ENCODE measurements at places on chromosomes 5 and 9.
A peak's percentile ranks its signal among the peaks of the same experiment; 100 is the strongest.

DNA sequence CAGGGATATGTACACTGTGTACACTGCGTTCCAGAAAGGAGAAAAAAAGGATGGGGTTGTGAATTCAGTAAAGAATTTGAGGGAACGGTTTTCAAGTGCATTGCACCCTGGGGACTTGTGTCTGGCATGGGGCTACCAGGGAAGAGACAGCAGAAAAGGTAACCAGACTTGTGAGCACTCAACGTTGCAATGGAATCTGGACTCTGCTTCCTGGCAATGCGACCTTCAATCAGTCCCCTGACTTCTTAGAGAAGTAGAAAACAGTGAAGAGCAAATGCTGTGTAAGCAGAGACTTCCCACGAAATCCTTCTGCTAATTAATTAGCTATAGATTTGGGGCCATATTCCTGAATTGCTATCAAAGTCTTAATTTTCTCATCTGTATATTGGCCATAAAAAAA, 36.3 kb downstream of the MACIR start:
- H3K4me1 ChIP-seq, result no peaks in the 10 kb centered on the region
- no peaks in the 10 kb centered on the region for H3K36me3 ChIP-seq
- H3K27me3 ChIP-seq, result no peaks in the 10 kb centered on the region
- no peak overlapping the region for H3K4me3 ChIP-seq

DNA sequence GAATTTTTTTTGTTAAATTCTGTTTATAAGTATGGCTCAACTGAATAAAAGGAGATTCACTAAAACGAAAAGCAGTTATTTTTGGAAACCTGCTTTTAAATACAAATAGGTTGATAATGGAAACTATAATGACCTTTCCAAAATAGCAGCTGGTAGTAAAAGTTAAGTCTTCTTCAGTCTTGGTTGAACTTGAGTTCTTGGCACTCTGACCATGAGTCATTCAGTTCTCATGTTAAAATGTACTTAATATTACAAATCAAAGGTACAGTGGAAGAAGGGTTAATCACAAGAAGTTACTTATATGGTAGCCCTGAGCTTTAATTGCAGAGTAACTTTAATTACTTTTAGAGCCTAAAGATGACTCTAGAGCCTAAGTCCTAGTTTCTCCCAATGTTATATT, 62.1 kb downstream of the KLF9 start:
- no peak for DNase-seq
- H3K27ac ChIP-seq, result peak overlapping the region; percentile 14
- H3K4me3 ChIP-seq, result no peak overlapping the region
- peaks cover 8% of the 10 kb centered on the region for H3K4me1 ChIP-seq
- H3K36me3 ChIP-seq, result peaks cover 34% of the 10 kb centered on the region

DNA sequence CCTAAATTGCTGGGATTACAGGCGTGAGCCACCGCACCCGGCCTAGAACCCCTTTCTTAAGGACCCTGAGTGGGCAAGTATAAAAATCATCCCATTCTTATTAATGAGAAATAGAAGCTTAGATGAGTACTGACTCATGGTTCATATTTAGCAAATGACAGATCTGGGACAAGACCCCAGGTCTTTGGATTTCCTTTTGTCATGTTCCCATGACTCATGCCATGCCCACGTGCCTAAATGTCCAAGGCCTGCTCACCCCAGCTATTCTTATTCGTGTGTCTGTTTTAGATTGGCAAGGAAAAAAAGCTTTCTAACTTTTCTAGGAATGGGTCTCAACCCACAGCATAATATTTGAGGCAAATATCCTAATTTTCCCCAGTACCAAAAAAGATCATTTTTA, 57.7 kb upstream of the RPS23 start:
- no peaks in the 10 kb centered on the region for H3K36me3 ChIP-seq
- no peaks in the 10 kb centered on the region for H3K27me3 ChIP-seq
- H3K4me1 ChIP-seq, result no peaks in the 10 kb centered on the region
- H3K27ac ChIP-seq, result peak overlapping the region; percentile 59
- H3K4me3 ChIP-seq, result no peak overlapping the region

GRCh38 chr5:128470663-128471062, 67.4 kb downstream of the FBN2 start:
- no peaks in the 10 kb centered on the region for H3K4me1 ChIP-seq
- no peaks in the 10 kb centered on the region for H3K27me3 ChIP-seq
- no peak overlapping the region for H3K27ac ChIP-seq
- no peaks in the 10 kb centered on the region for H3K36me3 ChIP-seq
- DNase-seq, result no peak

GRCh38 chr9:124210697-124211096, 47.1 kb upstream of the NEK6 start:
- DNase-seq, result no peak
- no peak overlapping the region for H3K27ac ChIP-seq
- no peaks in the 10 kb centered on the region for H3K27me3 ChIP-seq
- no peaks in the 10 kb centered on the region for H3K4me1 ChIP-seq
- no peaks in the 10 kb centered on the region for H3K36me3 ChIP-seq

DNA sequence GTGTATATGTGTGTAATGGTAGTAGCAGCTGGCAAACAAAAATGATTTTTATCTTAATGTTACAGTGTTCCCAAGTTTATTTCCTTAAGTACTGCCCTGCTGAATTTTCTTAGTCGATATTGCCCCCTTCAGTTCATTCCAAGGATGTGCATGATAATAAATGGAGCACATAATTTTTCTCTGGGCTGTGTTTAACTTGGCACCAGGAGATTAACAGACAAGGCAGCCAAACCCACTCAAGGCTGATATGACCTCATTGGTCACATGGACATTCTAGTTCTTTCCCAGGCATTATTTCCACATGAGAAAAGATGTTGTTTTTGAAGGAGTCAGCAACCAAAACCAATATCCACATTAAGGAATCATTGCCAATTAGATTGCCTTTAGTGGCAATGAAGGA, 61.8 kb downstream of the COX7C start:
- no peaks in the 10 kb centered on the region for H3K27me3 ChIP-seq
- H3K4me3 ChIP-seq, result no peak overlapping the region
- H3K27ac ChIP-seq, result no peak overlapping the region
- H3K4me1 ChIP-seq, result peaks cover 12% of the 10 kb centered on the region
- DNase-seq, result peak; percentile 67
- no peaks in the 10 kb centered on the region for H3K36me3 ChIP-seq

- H3K27me3 ChIP-seq, result no peaks in the 10 kb centered on the region
- no peak for DNase-seq
- no peaks in the 10 kb centered on the region for H3K36me3 ChIP-seq
- no peak overlapping the region for H3K27ac ChIP-seq
- H3K4me1 ChIP-seq, result peaks cover 88% of the 10 kb centered on the region
These were observed 81.0 kb downstream of the DAPK1 start for GRCh38 chr9:87578625-87579024.

DNA sequence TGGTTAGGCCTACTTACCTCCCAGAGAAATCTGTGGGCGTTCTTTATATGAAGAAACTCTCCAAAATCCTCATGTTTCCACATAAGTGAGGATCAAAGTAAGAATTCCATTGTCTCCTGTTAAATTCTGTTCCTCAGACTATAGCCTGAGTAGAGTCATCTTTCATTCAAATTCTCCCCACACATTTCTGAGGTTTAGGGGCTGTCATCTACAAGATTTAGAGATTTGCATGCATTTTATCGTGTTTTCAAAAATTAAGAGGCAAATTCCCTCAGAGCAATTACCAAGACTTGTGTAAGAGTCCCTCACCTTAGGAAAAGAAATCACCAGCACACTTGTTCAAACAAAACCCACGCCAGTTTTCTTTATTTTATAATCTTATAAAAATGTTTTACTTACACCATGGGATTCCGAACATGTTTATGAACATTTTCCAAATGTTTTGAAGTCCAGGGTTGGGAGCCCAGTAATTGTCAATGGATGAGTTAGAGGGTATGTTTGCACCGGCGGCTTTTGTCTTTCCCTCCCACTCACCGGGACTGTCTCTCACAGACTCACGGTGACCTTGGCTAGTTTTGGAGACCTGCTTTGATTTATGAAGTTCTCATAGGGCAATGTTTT, 367.6 kb downstream of the ENC1 start:
- no peak overlapping the region for H3K4me3 ChIP-seq
- H3K27me3 ChIP-seq, result no peaks in the 10 kb centered on the region
- peaks cover 43% of the 10 kb centered on the region for H3K4me1 ChIP-seq
- H3K27ac ChIP-seq, result no peak overlapping the region

GRCh38 chr5:107670932-107671741, at the start of gene EFNA5:
TSS of gene EFNA5 (minus strand) at chr5:107670937.
- DNase-seq, result peak; percentile 77
- peaks cover 30% of the 10 kb centered on the region for H3K4me1 ChIP-seq
- peak within 1 kb of the TSS; percentile 79 for H3K27ac ChIP-seq
- no peaks in the 10 kb centered on the region for H3K36me3 ChIP-seq
- H3K27me3 ChIP-seq, result peaks cover 23% of the 10 kb centered on the region
- peak within 1 kb of the TSS; percentile 68 for H3K4me3 ChIP-seq

DNA sequence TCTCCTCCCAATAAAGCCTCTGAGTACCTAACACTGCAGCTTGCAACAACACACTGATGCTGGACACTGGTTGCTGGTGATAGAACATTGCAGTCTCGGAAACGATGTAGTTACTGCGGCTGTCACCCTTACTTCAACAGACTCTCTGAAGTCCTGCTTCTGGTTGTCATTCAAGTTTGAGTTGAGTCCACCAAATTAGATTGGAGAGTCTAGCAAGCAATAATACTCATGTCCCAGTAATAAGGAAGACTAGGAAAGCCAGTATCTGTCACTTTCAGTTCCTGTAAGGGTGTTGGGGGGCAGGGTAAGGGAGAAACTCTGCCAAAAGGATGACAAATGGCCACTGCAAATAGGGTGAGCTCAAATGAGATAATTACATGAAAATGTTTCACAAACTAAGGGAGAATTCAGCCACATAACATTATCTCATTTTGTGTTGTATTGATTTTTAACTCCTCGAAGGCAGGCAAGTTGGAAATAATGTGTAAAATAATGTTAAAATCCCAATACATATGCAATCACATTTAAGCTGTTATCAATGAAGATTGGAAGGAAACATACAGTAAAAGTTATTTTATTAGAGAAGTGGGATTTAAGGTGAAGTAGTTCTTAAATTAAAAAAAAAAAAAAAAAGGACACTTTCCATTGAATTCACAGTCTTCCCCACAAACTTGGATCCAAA, 849 bp upstream of the IFT74 start:
- H3K27ac ChIP-seq, result peak overlapping the region; percentile 83
- H3K4me3 ChIP-seq, result peak overlapping the region; percentile 56
- no peaks in the 10 kb centered on the region for H3K27me3 ChIP-seq
- no peak for DNase-seq
- no peaks in the 10 kb centered on the region for H3K4me1 ChIP-seq
- no peaks in the 10 kb centered on the region for H3K36me3 ChIP-seq

DNA sequence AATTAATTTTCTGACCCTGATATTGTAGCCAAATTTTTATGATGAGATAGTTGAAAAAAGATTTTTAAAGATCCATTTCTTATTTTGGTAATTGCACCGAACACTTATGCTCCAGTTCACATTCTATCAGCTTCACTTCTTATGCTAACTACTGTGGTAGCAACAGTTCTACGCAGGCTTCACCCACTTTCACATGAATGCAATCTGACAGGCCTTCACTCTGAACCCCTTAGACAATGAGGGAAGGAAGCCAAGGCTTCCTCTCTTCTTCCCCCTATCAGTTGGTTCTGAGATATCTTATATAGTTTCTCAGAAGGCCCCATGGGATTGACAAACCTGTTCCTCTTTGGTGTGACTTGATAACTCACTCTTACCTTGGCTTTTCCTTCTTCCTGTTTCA, 185.8 kb downstream of the CETN3 start:
- no peaks in the 10 kb centered on the region for H3K36me3 ChIP-seq
- peaks cover 16% of the 10 kb centered on the region for H3K4me1 ChIP-seq
- no peak overlapping the region for H3K4me3 ChIP-seq
- DNase-seq, result no peak
- H3K27me3 ChIP-seq, result no peaks in the 10 kb centered on the region
- no peak overlapping the region for H3K27ac ChIP-seq

GRCh38 chr5:14171046-14171445, 27.9 kb downstream of the TRIO start:
- H3K27me3 ChIP-seq, result no peaks in the 10 kb centered on the region
- no peak overlapping the region for H3K27ac ChIP-seq
- no peaks in the 10 kb centered on the region for H3K36me3 ChIP-seq

- no peak overlapping the region for H3K27ac ChIP-seq
- H3K36me3 ChIP-seq, result no peaks in the 10 kb centered on the region
- no peaks in the 10 kb centered on the region for H3K4me1 ChIP-seq
- H3K27me3 ChIP-seq, result no peaks in the 10 kb centered on the region
- DNase-seq, result no peak
These were observed 331.9 kb upstream of the RFX3 start for GRCh38 chr9:3857673-3858072.

- DNase-seq, result no peak
- H3K4me3 ChIP-seq, result no peak overlapping the region
- no peaks in the 10 kb centered on the region for H3K27me3 ChIP-seq
- no peaks in the 10 kb centered on the region for H3K4me1 ChIP-seq
- no peaks in the 10 kb centered on the region for H3K36me3 ChIP-seq
These were observed 145.3 kb downstream of the PLK2 start for GRCh38 chr5:58314356-58315210.

GRCh38 chr9:84404095-84404686, 63.6 kb upstream of the SLC28A3 start:
- H3K36me3 ChIP-seq, result no peaks in the 10 kb centered on the region
- H3K4me3 ChIP-seq, result no peak overlapping the region
- no peaks in the 10 kb centered on the region for H3K27me3 ChIP-seq
- DNase-seq, result no peak

GRCh38 chr5:180313677-180314505, 22.0 kb upstream of the MAPK9 start:
- H3K4me3 ChIP-seq, result no peak overlapping the region
- H3K4me1 ChIP-seq, result no peaks in the 10 kb centered on the region
- H3K27me3 ChIP-seq, result no peaks in the 10 kb centered on the region
- DNase-seq, result no peak
- no peaks in the 10 kb centered on the region for H3K36me3 ChIP-seq

DNA sequence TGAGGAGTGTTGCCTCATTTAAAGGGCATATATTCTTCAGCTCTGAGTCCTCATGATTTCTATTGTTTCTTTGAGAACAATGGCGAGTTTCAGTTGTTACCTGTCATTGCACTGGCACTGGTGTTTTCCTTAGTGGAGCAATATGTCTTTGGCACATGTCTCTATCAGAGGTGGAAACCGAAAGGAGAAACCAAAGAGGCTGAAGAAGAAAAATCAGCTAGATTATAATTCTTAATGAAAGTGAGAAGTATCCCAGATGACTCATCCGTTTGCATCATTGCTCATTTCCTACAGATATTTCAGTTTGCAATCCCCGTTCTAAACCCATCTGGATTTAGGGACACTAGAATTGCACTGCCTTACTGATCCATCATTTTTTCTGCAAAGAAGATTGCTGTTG, 324.6 kb downstream of the TMEM232 start:
- H3K4me1 ChIP-seq, result no peaks in the 10 kb centered on the region
- DNase-seq, result no peak
- H3K36me3 ChIP-seq, result no peaks in the 10 kb centered on the region
- H3K27me3 ChIP-seq, result no peaks in the 10 kb centered on the region
- H3K4me3 ChIP-seq, result no peak overlapping the region

DNA sequence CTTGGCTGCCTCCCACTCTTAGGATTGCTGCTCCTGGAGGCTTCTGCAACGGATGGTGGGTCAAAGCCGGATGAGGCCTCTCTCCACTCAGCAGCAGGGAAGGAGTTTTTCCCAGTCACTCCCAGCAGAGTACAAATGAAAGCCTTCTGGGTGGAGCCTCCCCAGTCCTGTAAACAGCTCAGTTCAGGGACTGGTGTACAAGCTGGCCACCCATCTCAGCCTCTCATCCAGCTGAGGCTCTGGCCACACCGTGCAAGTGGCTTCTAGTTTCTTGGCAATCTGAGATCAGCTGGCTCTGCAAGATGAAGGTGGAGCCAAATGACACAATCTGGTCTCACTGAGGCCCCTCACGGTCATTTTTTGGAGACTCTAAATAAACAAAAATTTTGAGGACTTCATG, 10.0 kb downstream of the GPX3 start:
- H3K36me3 ChIP-seq, result peaks cover 53% of the 10 kb centered on the region
- no peaks in the 10 kb centered on the region for H3K27me3 ChIP-seq
- H3K4me3 ChIP-seq, result no peak overlapping the region
- H3K27ac ChIP-seq, result peak overlapping the region; percentile 64
- DNase-seq, result peak; percentile 96

All from sigmoid colon (tissue), 7 donors.